ENCODE measurements at places on chromosomes 3 and 15.

GRCh38 chr3:51904034-51904823, 1.1 kb upstream of the IQCF1 start:
- no peak for DNase-seq

DNA sequence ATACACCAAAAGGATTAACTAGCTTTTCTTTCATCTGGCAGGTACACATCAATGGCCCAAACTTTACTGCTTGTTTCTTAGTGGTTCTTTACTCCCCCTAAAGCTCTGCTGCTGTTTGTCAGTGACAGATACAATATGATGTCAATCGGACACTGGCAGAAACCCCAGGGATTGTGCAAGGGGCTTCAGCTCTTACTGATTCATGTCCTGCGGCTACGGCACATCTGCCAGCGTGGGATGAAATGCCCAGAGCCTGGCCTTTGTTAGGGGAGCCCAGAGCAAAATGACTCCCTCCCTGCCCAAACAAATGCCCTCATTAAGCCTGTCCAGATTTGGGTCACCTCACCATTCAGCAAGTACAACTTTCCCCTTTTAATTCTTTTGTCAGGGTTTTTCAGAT, 28.3 kb downstream of the SRP14 start:
- DNase-seq = peak; percentile 41

- peak; percentile 73 for DNase-seq
Observed at GRCh38 chr15:31396881-31397560, 70.4 kb downstream of the KLF13 start.

GRCh38 chr3:49265661-49266386, 11.2 kb downstream of the C3orf62 start:
- DNase-seq = no peak

- peak; percentile 73 for DNase-seq
Observed at GRCh38 chr3:149342413-149343380, 9.3 kb upstream of the TM4SF18 start.

DNA sequence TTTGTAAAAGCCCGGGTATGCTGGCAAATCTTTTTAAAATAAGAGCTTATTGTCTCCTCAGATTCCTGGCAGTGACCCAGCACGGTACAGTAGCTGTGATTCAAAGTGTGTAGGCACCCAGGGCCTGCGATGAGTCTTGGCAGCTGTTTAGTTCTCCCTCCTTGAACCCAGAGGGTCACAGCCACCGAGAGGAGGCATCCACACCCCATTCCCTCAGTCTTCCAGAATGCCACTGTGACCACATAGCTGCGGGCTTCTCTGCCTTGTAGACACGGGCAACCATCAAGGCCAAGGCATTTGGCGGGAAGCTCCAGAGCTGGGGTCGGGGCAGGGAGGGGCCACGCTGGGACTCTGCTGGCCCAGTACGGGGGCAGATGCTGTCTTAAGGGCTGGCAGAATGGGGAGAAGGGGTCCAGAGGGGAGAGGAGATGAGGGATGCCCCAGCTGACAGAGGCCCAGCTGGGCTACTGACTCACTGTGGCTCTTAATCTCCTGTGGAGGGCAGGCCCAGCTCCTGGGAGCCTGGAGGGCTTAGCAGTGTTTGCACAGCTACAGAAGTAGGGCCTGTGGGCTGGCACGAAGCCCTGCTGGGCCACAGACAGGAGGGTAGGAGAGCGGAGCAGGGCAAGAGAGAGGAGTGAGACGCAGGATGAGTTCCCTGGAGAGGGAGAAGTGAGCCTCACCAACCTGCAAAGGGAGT, 68.8 kb upstream of the DLG1 start:
- DNase-seq = no peak

GRCh38 chr3:194395778-194396538, 3.1 kb downstream of the GP5 start:
- DNase-seq = no peak

DNA sequence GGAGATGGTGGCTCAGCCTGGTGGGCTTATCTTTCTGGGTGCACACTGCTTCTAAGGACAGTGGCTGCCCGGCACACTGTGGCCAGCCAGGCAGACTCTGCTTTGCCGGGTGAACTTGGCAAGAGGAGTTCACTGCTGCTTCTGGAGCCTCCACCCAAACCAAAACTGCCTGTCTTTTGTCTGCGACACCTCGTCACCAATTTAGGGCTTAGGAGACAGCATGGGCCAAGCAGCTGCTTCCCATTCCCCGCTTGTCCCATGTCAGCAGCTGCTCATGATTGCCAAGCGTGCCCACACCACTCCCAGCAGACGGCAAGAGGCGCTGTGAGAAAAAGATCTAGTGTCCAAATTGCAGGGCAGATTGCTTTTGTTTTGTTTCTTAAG, 57.3 kb downstream of the LSM3 start:
- no peak for DNase-seq

DNA sequence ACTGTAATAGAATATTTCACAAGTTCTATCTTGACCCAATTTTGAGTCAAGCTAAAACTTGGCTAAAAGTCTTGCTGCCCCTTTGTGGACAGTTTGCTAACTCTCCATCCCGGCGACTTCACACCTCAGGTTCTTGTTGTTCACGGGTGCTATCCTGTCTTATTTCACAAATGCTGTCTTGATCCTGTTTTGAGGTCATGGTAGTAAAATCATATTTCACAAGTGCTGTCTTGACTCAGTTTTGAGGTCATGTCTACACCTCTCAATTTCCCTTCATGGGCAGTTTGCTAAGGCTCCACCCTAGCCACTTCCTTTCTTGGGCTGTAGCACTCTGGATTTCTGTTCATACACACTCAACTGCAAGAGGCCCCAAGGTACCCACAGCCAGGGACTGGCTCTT, 45.0 kb upstream of the GK5 start:
- DNase-seq = peak; percentile 68

DNA sequence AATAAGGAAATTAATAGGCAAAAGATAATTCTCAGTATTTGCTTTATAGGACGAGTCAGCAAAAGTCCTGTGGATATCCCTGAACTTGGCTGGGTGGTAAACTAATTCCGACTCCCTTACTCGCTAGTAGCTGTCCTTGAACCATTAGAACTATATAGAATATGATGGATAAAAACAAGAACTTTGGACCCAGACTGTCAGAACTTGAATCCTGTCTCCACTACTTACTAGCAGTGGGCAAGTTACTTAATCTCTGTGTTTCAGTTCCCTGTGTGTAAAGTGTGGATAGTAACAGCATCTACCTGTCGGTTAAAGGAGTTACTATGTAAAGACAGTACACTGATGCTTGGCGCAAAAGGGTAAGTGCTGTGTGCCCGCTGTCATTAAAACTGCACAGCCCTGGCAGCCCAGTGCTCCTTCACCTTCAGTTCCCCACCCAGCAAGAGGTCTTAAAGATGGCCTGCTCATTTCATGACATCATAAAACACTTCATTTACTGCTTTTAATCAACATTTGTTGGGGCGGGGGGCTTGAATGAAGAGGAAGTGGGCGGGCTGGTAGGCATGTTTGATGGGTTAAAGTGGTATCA, 7.3 kb downstream of the TPM1 start:
- DNase-seq = no peak

DNA sequence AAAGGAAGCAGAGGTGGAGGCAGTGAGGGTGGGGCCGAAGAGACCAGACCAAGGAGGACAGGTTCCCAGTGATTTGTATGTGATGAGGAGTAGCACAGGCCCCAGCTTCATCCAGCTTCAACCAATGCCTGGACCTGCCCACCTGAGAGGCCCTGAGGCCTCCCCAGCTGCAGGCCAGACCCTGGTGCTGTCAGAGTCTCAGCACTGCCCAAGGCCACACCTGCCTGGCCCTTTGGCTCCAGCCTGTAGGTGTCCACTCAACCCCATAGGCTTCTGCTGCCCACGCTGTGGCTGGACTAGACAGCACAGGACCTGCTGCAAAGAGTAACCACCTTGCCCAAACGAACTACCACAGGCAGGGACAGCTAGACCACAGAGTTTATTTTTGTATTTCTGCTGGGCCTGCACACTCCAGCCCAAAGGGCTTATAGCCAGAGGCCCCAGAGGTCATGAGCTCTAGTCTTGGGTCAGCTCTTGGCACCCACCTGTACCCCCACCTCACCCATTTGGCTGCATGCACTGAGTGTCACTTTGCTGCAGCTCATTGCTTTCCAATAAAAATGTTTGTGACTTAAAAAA, 81.9 kb upstream of the CDV3 start:
- no peak for DNase-seq

DNA sequence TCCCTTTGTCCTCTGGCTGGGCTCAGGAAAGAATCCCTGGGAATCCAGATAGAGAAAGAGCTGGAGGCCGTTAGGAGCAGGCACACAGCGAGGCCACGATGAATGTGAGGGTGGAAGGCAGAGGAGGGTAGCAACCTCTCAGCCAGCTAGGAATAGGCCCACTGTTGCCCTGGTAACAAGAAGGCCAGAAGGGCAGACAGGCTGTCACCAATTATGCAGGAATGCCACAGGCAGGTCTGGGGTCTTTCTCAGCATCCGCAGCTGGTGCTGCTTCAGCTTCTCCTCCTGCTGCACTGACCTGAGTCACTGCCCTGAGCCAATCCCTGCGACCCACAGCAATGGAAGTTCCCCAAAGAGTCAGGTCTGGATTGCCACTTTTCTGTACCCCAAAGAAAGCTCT, 62.8 kb upstream of the C3orf80 start:
- no peak for DNase-seq

- DNase-seq = no peak
Observed at GRCh38 chr15:55257938-55258337, 31.7 kb downstream of the RAB27A start.

- no peak for DNase-seq
Observed at GRCh38 chr3:81558106-81558505, 203.3 kb downstream of the GBE1 start.

DNA sequence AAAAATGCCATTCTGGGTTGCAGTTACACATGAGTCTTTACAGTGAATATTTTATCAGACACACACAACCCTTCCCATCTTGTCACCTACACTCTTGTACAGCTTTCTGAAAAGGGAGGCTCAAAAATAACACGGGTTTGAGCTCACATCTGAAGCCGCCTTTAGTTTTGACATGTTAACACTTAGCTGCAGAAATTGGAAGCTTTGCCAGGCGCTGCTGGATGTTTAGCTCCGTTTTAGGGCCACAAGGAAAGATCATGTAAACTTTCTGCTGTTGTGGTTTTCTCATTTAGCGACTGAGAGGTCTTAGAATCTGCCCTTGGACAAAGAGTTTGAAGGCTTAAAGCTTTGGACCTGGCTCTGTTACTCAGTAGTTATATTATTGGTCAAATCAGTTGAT, 120.1 kb downstream of the OXNAD1 start:
- DNase-seq = no peak

DNA sequence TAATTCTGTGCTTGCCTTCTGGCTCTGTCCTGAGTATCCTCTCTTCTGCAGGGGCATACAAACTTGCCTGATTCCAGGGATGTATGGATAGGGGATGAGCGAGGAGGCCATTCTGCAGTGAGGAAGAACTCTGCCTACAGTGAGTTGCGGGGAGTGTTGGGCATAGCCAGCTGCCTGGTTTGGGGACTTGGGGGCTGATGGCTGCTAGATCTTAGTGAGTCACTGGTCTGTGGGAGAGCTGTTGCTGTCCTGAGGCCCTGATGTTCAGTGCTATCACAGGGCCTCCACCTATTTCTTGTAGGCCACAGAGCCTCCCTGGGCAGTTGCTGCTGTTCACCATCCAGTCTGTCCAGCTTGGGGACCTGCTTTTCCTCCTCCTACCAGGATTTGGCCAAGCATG, 20.3 kb downstream of the CDAN1 start:
- no peak for DNase-seq

DNA sequence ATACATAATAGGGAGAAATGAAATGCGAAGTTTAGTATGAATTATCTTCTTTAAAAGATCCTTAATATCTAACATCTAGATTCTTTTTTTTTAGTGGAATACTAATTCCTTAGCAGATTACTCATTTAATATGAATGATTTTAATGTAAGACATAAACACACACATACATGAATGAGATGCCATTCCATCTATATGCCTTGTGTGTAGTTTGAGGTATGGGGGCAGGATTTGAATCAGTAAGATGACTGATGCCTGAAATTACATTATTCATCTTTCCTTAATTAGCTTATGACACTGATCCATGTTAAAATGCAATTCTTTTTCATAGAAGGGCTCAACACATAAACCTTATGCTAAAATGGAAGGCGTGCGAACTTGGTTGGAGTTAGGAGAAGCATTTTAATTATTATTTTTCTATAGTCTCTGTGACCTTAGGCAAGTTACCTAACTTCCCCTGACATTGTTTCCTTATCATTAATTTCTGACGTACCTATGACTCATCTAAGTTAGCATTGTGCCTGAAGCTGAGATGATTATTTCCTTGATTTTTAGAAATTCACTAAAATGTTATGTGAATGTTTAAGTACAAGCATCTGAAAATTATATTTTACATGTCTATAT, 10.8 kb upstream of the BNIP2 start:
- DNase-seq = no peak

- DNase-seq = no peak
Observed at GRCh38 chr3:3340526-3340925, 161.0 kb upstream of the CRBN start.

DNA sequence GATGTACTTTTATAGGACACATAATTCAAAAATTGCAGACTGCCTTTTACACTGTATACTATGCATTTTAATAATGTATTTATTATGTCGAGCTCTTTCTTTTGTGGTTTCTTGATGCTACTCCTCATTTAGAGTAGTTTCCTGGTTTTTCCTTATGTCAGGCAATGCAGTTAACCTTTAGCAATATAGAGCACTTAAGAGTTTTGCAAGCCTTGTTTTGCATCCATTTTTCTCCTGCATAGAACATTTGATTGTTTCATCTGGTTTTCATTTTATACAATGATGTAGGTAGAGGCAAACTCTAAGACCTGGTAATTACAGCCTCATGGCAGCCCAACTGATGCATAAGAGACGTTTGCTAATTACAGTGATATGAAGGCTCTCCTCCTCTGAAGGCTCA, 86.3 kb downstream of the PDZRN3 start:
- DNase-seq = no peak

GRCh38 chr3:11230125-11230524, 42.1 kb upstream of the ATG7 start:
- DNase-seq = no peak

DNA sequence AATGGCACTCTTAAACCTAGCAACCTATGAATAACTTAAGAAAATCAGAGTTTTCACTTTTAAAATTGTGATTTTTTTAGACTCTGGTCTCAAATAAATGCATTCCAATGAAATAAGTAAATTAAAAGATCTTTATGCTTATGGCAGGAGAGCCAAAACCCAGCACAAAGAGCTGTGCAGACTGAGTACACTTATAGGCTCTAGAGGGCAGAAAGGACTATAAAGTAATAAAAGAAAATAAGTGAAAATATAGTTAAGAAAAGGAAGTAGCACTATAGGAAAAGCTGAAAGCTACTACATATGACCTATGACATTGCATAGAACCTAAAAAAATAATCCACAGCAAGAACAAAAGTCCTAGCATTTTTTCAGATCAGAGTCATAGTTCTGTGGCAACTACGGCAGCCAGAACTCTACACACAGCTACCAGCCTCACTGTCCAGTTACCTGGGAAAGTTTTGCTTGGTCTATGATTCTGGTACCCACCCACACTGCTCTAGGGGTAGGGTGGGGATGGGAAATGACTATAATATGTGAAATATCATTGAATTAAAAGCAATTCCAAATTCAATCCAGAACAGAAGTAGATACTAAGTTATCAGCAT, 30.5 kb downstream of the CLASP2 start:
- no peak for DNase-seq

All from inflammatory macrophage treated with lipopolysaccharide for 1 hour (primary cell).